Activated CD8-positive, alpha-beta memory T cell treated with anti-CD3 and anti-CD28 coated beads, Interleukin-2, amount 10 ng/mL, durations not matched to agents 7 days and 5 days (primary cell): ENCODE measurements at places on chromosomes 7 and 10.
A peak's percentile ranks its signal among the peaks of the same experiment; 100 is the strongest.

DNA sequence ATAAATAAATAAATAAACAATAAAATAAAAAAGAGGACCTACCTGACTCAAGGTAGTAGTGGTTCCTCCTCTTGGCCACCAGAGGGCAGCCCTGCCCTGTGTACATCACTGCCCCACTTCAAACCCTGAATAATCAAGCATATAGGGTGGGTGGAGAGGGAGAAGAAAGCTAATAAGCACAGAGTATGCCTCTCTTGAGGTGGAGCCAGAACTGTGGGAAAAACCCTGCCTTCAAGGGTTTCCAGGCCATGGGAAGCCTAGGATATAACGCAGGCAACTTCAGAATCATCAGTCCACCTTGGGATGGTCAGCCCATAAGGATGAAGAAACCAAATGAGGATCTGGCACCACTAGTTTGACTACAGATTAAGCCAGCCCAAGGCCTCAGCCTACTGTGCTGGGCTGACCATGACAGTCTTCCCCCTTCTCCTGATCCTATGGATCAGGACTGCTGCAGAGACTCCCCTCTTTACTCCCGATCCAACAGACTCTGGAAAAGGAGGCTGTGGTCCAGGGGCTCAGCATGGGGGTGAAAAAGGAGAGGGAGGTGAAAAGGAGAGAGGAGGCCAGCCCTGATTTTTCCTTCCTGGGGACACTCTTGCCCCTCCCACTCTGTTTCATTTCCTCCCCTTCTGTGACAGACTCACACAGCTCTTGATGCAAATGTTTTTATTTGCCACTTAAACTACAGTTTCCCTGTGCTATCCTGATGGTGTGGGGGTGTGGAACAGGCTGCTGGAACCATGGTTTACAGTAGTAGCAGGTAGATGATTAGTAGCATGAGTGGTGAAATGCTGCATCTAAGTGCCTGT is 10.1 kb downstream of the AVPI1 start:
- peak; percentile 55 for DNase-seq

GRCh38 chr10:14587540-14588083 is 187.1 kb downstream of the FAM107B start:
- DNase-seq, result no peak

DNA sequence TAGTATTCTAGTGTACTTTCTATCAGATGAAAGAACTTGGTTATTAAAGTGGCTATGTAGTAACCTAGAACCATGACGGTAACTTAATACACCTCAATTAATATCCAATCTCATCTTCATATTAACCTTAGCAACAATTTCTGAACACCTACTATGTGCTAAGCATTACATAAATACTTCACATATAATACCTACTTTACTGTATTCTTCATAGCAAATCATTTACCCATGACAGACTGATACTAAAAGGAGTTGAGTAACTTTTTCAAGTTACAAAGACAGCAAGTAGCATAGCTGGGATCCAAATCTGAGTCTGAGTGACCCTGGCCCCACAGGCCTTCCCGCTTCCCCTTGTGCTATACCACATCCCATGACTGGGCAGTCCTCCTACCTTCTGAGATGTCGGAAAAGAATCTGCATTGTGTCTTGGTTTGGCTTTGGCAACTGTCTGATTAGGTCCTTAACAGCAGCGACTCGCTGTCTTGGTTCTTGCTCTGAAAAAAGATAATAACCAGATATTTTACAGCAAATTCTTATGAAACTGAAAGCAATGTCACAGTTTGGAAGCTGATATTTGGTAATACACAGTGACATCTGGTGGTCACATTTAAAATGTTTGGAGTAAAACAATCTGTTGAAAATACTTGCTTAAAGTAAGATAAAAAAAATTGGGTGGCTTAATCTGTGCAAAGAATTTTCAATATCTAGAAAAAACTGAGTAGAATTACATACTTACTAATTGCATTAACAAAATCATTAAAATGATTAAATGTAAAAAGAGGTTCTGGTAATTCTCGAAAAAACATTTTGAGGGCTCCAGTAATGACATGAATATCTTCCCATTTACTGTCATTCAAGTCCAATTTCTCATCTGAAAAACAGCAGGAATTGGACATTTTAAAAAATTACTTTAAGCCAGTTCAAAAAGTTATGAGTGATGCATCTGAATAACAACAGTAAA is 120.1 kb downstream of the ARHGAP12 start:
- DNase-seq, result peak; percentile 49

DNA sequence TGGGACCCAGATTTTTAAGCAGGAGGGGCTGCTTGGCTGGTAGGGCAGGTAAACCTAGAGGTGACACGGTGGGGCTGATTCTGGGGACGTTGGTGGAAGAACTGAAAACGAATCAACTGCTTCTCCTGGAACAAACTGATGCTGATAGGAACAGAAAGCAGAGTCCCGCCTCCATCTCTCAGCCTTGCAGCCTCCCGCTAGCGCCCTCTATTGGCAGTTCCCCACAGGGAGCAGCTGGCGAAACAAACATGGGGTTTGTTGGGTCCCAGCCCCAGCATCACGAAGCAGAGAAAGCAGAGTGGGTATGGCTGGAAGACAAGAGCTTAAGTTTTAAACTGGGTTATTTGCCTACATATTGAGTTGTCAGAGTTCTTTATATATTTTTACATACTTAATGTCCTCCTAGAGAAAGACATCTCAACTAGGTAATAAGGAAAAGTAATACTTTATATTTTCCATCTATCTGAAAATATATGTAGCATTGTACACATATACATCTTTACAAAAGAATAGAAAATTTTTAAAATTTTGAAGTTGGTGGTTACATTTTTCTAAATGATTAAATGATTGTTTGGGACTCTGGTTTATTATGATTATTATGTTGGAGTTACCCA is 42.3 kb upstream of the FOXI2 start:
- DNase-seq, result peak; percentile 52

GRCh38 chr7:128833946-128834325 is 3.7 kb downstream of the FLNC start:
- DNase-seq, result no peak
